ENCODE measurements at places on chromosomes 5 and 9.
A peak's percentile ranks its signal among the peaks of the same experiment; 100 is the strongest.

- no peak for DNase-seq
Measured at GRCh38 chr9:100698945-100699344, 121.1 kb downstream of the CAVIN4 start.

GRCh38 chr5:162683284-162683683 is 615.7 kb downstream of the GABRG2 start:
- no peak for DNase-seq

DNA sequence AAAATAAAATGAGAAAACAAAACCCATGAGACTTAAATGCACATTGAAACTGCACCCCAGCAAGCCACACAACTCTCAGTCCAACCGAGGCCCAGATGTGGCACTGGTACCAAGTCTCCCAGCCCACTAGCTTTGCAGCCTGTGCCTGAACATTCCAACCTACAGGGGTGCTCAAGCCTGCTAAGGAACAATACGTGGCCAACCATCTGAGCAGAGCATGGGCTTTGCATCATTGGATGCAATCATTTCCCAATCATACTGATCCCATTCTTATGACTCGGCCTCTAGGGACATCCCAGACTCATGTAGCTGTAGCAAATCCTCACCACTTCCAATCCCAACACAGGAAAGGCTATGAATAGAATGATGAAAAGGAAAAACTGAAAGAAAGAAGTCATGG is 297.2 kb downstream of the SPOCK1 start:
- DNase-seq = no peak

DNA sequence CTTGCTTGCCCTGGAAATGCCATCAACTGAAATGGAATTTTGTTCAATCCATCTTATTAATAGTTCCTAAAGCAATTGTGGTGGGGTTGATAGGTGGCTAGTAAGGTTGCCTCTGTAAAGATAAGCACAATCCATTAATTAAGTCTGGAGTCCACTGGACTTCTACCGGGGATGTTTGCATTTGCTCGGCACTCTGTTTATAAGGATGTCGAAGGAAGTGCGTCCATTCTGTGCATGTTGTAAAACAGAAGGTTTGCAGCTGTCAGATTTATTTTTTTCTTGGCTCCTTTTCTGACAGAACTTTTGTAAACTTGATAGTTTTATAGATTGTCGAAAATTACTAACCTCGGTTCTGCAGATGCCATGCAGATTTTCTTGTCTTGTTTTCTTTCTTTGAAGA is 12.8 kb upstream of the TNFAIP8 start:
- DNase-seq = no peak

- DNase-seq = peak; percentile 50
Measured at GRCh38 chr5:111254613-111255012, 30.4 kb downstream of the CAMK4 start.

- no peak for DNase-seq
Measured at GRCh38 chr9:137881591-137882505, 4.3 kb downstream of the CACNA1B start.

DNA sequence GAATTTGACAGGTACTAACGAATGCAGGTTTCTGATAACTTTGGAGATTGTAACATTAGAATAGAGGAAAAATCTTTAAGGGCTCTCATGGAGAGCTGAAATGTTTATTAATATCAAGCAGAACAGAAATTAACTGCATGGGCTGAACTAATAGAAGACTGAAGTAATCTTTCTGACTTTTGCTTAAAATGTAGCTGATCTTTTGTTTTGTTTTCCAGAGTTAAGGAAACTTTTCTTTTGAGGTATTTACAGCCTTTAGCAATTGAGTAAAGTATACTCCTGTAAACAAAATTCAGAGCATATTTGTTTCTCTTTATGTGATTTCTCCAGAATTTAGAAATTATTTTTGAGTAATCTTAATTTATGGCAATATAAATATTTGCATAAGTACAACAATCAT is 43.9 kb downstream of the SHC3 start:
- no peak for DNase-seq

DNA sequence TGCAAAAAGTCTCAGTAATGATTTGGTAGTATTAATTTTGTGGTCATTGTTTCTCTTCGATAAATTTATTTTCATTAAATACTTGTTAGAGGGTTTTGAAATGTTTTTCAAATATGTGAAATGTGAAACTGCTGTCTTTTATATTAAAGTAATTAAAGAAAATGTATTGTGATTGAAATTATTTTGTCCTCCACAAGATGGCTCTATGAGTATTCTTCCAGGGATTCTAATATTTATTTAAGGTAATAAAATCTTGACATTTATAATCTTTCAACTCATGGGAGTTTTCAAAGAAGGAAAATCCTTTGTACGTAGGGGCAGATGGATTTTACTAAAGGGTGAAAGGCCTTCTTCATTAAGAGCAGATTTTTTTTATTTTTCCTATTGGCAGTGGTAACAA is 19.3 kb downstream of the ISOC1 start:
- no peak for DNase-seq

DNA sequence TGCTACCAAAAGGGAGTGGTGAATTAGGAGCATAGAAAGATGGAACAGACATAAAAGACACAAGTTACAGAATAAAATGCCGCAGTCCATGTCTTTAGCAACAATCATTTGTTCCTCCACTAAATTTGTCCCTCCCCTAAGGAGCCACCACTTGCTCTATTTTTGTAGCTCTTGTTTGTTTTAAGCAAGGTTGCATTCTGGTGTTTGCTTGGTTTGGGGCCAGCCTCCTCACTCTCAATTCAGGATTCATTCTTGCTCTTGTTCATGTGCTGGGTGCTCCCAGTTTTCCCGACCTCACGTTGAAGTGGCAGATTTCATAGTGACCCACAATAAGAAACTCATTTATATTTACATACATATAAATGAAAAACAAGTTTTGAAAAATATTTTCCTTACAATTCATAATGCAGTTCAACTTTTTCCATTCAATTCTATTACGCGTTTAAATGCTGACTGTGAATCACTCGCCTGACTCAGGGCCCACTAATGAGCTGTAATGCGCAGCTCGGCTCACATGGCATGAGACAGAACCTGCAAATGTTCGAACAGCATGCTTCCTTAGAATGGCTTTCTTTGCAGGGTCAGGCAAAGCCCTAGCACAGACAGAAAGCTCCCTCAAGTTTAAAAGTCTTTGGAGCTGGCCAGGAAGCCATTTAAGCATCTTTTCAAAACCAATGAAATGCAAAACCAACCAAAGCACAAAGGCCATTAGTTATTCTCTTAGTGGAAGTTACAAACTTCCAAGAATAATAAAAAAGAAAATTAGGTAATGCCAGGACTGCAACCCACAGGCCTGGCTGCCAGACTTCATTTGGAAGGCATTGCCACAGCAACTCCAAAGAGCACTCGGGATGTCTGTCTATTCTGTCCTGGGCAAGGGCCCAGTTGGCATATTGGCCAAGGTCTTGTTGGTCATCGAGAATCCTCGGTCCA is 41.7 kb downstream of the RETREG1 start:
- DNase-seq = no peak

DNA sequence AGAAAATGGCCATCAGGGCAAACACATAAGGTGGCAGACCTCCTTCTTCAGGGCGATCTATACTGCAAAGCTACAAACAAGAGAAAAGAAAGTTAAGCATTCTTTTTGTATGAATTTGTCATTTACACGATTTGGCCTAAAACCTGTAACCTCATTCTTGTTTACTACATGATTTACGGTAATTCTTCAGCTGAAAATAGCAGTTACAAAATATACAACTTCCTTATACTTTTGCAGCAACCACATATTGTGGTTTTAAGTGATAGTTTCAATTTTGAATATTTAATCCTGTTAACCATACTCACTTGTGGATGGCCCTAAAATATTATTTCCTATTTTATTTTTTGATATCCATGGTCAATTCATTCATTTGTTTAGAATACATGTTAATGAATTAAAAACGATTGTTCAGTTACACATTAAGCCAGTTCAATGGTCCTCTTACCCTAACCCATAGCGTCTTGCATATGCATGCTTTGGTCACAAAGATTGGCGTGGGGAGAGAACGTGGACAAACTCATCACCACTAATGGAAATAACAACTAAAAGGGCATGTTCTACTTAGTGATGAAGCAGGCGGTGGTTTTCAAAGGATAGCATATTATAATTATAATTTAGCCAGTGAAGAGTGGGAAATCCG is 16.6 kb downstream of the TUT7 start:
- no peak for DNase-seq

DNA sequence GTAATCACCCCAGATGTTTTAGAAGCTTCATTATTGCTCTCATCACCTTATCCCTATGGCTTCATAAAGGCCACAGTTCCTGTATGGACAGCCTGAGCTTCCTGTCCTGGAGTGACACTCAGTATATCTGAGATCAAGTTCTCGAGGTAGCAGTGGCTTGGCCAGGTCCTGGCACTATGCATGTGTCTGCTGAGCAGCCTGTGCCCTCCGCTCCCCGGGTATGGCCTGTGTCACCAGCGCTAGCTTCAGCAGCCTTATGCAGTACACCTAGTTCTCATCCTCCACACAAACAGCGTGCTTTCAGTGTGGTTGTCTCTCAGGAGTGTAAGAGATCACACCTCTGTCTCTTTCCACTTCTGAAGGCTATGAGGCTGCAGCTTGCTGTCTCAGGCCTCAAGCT is 514.7 kb downstream of the DIRAS2 start:
- no peak for DNase-seq

GRCh38 chr9:113397203-113397631 is 3.9 kb downstream of the ALAD start:
- no peak for DNase-seq

DNA sequence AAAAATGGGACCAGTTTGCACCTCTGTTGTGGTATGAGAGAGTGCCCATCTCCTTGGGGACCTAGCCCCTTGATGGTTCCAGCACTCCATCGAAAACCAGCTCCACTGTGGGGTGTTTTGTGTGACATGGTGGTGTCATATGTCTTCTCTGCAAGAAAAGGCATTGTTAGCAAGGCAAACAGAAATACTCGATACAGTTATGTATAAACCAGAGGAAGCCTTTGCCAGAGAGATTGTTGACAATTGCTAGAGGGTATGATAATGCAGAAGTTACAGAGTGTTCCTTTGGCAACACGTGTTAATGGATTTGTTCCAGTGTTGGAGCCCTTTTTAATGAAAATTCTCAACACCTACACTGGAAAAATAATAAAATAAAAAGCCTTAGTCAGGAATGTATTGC is 270.4 kb upstream of the DMRT1 start:
- DNase-seq = no peak

- DNase-seq = no peak
Measured at GRCh38 chr5:146340260-146341081, 1.8 kb downstream of the POU4F3 start.
